ENCODE measurements at places on chromosomes 13 and 19. TPM values are rescaled to one million over a fixed set of nuclear protein-coding genes. Genes with fewer than 3 reads are reported as not detected.

Gene ZNF749
- 3.1 TPM for total RNA-seq

Gene ANGPTL8
- total RNA-seq = 202 TPM

Gene SMG9
- total RNA-seq = 13.2 TPM

GRCh38 chr13:64248371-64249065, 2832.9 kb upstream of the PCDH20 start:
- no peak for DNase-seq

DNA sequence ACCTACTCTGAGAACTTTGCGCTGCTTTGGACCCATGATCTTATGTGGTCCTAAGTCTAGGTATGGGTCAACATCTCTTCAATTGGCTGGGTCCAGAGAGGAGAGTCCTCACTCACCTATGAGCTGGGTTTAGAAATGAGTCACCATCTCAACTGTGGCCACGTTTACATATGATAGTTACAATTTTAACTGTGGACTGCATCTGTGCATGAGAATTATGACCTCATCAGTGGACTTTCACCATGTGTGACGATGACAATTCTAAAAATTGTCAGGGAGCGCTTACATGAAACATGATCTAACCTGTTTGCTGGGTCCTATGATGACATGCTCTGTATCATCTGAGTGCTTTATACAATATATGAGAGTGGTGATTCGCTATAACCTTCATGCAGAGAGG, 12.7 kb upstream of the ZNF724 start:
- no peak for DNase-seq

DNA sequence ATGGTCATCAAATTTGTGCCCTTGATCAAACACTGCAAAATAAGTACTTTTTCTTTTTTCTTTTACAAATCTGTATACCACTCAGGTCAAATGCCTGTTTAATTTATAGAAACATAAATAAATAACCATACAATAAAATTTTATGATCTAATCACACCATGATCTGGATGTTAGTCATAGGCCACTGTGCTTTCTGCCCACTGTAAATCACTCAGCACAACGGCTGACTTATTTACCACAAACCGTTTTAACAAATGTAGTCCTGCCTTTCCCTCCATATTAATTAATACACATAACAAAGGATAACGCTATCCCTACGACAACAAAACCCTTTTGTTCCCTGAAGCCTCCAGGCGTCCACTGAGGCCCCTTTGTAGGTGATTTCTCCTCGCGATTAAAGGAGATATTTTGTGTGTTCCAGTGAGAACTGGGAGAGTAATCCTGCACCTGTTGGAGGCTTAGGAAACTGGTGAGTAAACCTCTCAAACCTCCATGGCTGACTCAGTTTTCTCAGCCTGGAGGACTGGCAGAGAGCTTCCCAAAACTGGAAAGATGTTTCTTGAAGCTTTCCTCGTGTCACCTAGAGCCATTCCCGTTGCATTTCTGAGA, 477.1 kb upstream of the SGCG start:
- no peak for DNase-seq

GRCh38 chr13:64767054-64767453, 2463.1 kb downstream of the PCDH9 start:
- DNase-seq = no peak

GRCh38 chr19:51398096-51398704, 7.8 kb upstream of the C19orf84 start:
- no peak for DNase-seq
